Hypothalamus (tissue), 51 donors: ENCODE measurements at places on chromosomes 11 and 22.

DNA sequence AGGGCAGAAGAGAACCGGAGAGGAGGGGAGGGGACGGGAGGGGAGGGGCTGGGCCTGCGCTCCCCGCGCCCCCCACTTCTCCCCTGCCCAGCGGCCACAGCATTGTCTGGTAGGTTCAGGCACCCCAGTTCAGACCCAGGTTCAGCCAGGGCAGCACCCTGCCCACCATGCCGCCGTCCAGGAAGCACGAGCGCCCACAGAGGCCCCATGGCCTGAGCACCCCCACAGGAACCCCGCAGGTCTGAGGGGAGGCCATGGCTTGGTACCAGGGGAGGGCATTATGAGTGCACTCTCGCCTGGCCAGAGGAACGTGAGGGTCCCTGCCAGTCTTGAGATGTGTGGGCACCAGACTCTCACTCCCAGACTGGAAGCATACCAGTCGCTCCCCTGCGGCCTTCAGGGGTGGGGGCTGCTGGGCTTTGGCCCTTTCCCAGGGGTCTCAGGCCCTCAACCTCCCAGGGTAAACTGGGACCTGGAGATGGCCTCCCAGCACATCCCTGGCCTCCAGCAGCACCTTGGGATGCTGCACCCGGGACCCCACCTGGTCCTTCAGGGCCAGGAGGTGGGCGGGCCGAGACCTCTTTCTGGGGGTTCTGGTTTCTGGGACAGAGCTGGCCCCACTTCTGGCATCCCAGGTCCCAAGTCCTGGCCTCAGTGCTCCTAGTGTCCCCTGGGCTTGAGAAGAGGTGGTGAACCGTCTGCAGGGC is 597 bp upstream of the PLXNB2 start:
- DNase-seq, result no peak

- no peak for DNase-seq
Measured at GRCh38 chr11:45942381-45942780, 19.9 kb downstream of the LARGE2 start.

- DNase-seq, result no peak
Measured at GRCh38 chr11:74312326-74312725, 886 bp upstream of the P4HA3 start.

DNA sequence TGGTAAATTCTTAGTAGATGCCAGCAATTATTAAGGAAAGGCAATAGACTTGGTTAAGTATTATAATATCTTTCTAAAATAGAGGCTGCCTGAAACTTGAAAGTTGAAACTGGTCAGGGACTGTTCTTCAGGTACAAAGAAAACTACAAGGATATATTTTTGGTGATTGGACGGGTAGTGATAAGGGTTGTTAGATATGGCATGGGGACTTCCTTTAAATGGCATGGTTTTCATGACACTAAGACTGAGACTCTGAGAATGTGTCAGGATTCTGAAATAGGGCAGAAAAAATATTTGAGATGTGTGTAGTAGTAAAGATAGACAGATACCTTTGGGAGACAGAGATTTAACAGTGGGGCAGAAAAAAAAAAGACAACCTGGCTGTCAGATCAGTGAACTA is 108.4 kb upstream of the SLC5A12 start:
- no peak for DNase-seq

- DNase-seq, result no peak
Measured at GRCh38 chr22:48333816-48334735, 1493.6 kb downstream of the BRD1 start.

DNA sequence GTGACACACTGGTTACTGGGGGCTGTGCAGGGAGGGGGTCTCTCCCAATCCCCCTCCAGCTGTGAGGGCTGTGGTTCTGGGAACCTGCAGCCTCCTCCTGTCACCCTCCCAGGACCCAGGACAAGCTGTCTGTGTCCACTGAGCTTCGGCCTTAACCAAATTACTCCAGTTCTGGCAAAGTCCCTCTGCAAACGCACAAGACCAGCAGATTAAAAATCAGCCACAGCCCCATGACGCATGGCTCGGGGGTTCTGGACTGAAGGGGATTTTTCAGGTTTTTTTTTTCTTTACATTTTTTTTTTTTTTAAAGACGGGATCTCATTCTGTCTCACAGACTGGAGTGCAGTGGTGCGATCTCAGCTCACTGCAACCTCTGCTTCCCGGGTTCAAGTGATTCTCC is 32.2 kb upstream of the A4GALT start:
- no peak for DNase-seq

DNA sequence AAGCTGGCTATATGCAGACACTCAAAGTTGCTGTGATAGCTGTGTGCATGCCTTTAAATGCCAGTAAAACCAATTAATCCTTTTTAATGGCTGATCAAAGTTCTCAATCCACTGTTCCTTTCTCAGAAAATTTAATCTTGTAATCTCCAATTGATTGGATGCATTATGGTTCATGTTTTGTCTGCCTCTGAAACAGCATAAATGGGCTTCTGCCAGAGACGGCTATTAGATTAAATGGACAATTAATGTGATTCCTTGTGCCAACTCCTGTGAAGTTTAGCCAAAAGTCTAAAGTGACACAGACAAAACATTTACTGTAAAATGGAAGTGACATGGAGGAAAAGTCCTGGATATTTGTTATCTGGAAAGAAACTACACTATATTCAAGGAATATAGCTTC is 952.5 kb upstream of the FAT3 start:
- no peak for DNase-seq

- no peak for DNase-seq
Measured at GRCh38 chr11:64518928-64519327, 72.1 kb upstream of the SLC22A12 start.

- DNase-seq, result no peak
Measured at GRCh38 chr11:68798221-68798813, 43.4 kb downstream of the CPT1A start.
